Thyroid gland (tissue), 4 donors: ENCODE measurements at places on chromosomes 2 and 18. TPM values are rescaled to one million over a fixed set of nuclear protein-coding genes. Genes with fewer than 3 reads are reported as not detected.

GRCh38 chr18:64991102-64991501 is 759.7 kb upstream of the CDH7 start:
- no peak for DNase-seq
- no peaks in the 10 kb centered on the region for H3K27me3 ChIP-seq
- H3K4me1 ChIP-seq: peaks cover 10% of the 10 kb centered on the region
- no peak overlapping the region for H3K27ac ChIP-seq
- H3K4me3 ChIP-seq: no peak overlapping the region
- H3K36me3 ChIP-seq: no peaks in the 10 kb centered on the region

DNA sequence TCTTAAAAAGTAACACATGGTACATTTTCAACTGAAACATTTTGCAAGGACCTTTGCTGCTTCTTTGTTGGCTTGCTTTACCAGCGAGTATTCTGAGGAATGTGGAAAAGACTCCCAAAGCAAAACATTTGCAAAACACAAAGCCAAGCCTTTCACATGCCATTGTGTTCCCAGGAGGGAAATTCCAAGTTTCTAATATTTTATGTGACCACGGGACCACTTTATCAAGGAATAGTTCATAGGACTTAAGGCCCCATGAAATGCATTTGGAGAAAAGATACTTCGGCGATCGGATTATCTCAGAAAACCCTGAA is 26.2 kb downstream of the CYP27C1 start:
- no peaks in the 10 kb centered on the region for H3K4me1 ChIP-seq
- H3K27ac ChIP-seq: no peak overlapping the region
- no peak overlapping the region for H3K4me3 ChIP-seq
- H3K27me3 ChIP-seq: no peaks in the 10 kb centered on the region

GRCh38 chr2:238403632-238404405 is 22.9 kb upstream of the ASB1 start:
- no peak overlapping the region for H3K4me3 ChIP-seq
- peaks cover 4% of the 10 kb centered on the region for H3K4me1 ChIP-seq
- no peak overlapping the region for H3K27ac ChIP-seq

GRCh38 chr2:142914507-142915313 is 37.2 kb downstream of the KYNU start:
- no peaks in the 10 kb centered on the region for H3K27me3 ChIP-seq
- no peak overlapping the region for H3K4me3 ChIP-seq
- no peak for DNase-seq
- no peak overlapping the region for H3K27ac ChIP-seq
- no peaks in the 10 kb centered on the region for H3K4me1 ChIP-seq

SLC4A5 gene
- total RNA-seq: 71.6 TPM

MATN3 gene
- total RNA-seq: 0.33 TPM

HNMT gene
- total RNA-seq: 48.8 TPM

GRCh38 chr2:129165006-129165405 is 814.5 kb upstream of the RAB6C start:
- no peaks in the 10 kb centered on the region for H3K4me1 ChIP-seq
- H3K27me3 ChIP-seq: no peaks in the 10 kb centered on the region

DNA sequence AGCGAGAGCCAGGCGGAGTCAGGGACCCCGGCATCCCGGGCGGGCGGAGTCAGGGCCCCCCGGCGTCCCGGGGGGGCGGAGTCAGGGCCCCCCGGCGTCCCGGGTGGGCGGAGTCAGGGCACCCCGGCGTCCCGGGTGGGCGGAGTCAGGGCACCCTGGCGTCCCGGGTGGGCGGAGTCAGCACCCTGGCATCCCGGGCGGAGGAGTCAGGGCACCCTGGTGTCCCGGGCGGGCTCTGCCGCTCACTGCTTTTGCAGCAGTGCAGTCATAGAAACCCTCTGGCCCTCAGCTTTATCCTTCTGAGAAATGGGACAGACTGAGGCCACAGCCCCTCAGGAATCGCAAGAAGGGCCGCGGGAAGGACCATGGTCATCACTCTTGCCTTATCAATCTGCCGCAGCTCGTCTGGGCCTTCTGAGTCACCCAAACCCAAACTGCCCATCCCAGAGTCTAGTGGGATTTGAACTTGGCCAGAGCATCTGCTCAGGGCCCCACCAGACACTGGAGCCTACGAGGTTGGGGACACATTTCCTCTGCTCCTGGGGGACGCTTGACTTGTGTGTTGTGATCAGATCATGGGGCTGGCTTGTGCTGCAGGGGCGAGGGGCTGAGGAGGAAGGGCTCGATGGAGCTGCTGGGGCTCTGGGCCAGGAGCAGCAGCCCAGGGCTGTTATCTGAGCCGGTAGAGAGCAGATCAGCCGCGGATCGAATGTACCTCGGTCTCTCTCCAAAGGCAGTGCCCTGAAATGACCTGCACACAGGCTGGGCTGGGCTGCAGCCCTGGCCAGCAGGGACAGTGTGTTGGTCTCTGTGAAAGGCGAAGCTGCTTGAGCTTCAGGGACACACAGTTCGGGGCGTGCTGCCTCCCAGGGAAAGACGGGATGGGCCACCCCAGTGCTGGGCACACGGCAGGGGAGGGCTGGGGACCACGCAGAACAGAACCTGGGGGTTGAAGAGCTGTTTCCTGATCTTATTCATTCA is 290.1 kb upstream of the HDAC4 start:
- no peaks in the 10 kb centered on the region for H3K27me3 ChIP-seq
- DNase-seq: no peak
- no peak overlapping the region for H3K4me3 ChIP-seq
- no peaks in the 10 kb centered on the region for H3K4me1 ChIP-seq

- no peaks in the 10 kb centered on the region for H3K27me3 ChIP-seq
- H3K27ac ChIP-seq: no peak overlapping the region
- no peak for DNase-seq
- H3K36me3 ChIP-seq: no peaks in the 10 kb centered on the region
- no peak overlapping the region for H3K4me3 ChIP-seq
- H3K4me1 ChIP-seq: peaks cover 41% of the 10 kb centered on the region
These were observed 271.0 kb downstream of the NEDD4L start for GRCh38 chr18:58315041-58315440.

DNA sequence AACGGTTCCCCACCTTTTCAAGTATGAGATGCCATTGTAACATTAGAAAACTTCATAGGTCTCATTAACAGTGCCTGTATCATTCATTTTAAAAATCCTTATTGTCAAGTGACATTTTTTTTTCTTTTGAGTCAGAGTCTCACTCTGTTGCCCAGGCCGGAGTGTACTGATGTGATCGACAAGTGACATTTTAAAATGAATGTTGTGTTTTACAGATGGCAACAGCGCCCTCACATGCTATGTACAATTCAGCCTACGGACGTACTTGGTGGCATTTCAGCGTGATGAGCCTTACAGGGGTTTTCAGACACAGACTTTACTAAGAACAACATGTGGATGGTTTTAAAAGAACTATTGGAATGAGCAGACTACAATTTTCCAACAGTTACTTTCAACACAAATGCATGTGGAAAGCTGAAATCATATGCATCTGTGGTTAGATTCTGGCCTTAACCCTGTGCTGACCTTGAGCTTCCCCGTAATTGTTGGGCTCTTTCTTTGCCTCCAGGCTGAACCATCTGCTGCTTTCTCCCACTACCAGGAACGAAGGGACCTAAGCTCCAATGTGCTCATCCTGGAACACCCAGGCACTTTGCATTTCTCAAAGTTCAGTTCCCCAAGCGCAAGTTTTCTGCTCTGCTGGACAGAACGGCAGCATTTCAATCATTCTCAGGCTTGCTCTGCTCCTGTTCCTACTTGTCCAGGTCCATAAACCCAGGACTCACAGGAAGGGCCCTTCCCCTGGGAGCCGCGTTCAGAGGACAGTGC is 119.9 kb upstream of the NDUFV2 start:
- peaks cover 9% of the 10 kb centered on the region for H3K4me1 ChIP-seq
- H3K27ac ChIP-seq: no peak overlapping the region
- H3K27me3 ChIP-seq: no peaks in the 10 kb centered on the region

ALPG gene
- total RNA-seq: not detected

NBAS gene
- 57.1 TPM for total RNA-seq

DNA sequence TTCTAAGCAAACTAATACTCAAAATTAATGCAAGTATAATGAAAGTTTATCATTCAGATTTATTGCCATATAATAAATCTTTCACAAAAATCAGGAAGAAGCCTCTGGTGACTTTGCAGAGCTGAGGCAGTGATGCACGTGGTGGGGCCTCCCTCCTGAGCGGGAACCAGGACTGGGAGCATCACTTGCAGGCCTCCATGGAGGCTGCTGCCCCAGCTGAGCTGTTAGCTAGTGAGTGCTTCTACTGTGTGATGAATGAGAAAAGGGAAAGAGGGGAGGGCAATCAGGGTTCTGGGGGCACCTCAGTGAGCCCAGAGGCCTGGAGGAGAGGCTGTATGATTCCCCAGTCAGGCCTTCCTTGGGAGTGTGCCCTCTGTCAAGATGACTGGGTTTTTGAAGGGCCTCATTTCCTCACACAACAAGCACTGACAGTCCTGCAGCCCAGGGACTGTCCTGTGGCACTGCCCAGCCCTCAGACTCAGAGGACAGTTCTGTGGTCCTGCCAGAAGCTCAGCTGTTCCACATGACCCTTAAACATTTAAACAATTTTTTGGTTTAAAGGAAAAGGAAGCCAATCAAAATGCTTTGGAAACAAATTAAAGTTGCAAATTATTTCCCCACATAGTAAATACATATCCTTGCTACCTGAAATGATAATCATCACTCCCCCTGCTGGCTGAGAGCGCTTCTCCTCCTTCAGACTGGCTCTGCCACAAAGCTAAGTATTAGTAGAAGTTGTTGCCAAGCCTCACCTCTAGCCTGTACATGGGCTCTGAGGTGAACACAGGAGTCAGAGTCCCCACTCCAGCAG is 90.9 kb upstream of the SMAD7 start:
- peak overlapping the region; percentile 19 for H3K27ac ChIP-seq
- no peaks in the 10 kb centered on the region for H3K36me3 ChIP-seq
- peak; percentile 83 for DNase-seq
- H3K4me3 ChIP-seq: no peak overlapping the region

GRCh38 chr2:160450486-160450885 is 43.1 kb downstream of the RBMS1 start:
- H3K4me3 ChIP-seq: no peak overlapping the region
- no peaks in the 10 kb centered on the region for H3K27me3 ChIP-seq
- H3K27ac ChIP-seq: no peak overlapping the region
- peaks cover 9% of the 10 kb centered on the region for H3K4me1 ChIP-seq
